ENCODE measurements at places on chromosomes 6 and 20. TPM values are rescaled to one million over a fixed set of nuclear protein-coding genes. Genes with fewer than 3 reads are reported as not detected.

DNA sequence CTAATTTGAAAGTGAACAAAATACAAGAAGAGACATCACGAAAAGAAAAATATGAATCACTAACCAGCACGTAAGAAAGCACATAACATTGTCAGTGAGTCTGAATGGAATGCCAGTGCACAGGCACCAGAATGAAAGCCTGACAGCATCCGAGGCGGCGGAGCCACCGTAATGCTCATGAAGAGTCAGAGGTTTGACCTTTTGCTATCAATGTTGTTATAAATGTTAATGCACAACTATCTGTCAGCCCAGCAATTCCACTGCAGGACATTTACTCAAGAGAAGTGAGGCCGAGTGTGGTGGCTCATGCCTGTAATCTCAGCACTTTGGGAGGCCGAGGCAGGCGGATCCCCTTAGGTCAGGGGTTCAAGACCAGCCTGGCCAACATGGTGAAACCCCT is 562.1 kb downstream of the PRKN start:
- no peaks in the 10 kb centered on the region for H3K27me3 ChIP-seq
- no peaks in the 10 kb centered on the region for H3K4me1 ChIP-seq
- no peak overlapping the region for H3K27ac ChIP-seq
- DNase-seq, result no peak
- H3K36me3 ChIP-seq, result no peaks in the 10 kb centered on the region
- H3K4me3 ChIP-seq, result no peak overlapping the region

DNA sequence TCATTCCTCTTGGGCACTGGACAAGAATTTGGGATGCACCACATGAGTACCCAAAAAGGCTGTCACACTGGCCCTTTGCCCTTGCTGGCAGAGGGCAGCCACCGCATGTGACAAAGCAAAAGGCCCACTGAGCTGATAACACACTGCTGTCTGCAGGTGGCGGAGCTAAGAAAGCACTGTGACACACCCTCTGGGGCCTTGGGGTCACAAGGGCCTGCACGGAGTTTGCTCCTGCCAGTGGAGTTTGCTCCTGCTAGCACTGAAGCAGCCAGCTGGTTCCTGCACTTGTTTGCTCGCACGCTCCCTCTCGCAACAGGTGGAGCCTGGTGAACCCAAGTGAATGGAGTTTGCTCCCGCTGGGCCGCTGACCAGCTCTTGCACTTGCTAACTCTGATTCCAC is 132.6 kb downstream of the LCA5 start:
- no peaks in the 10 kb centered on the region for H3K36me3 ChIP-seq
- H3K27ac ChIP-seq, result no peak overlapping the region
- no peaks in the 10 kb centered on the region for H3K27me3 ChIP-seq
- no peaks in the 10 kb centered on the region for H3K4me1 ChIP-seq
- no peak for DNase-seq

DNA sequence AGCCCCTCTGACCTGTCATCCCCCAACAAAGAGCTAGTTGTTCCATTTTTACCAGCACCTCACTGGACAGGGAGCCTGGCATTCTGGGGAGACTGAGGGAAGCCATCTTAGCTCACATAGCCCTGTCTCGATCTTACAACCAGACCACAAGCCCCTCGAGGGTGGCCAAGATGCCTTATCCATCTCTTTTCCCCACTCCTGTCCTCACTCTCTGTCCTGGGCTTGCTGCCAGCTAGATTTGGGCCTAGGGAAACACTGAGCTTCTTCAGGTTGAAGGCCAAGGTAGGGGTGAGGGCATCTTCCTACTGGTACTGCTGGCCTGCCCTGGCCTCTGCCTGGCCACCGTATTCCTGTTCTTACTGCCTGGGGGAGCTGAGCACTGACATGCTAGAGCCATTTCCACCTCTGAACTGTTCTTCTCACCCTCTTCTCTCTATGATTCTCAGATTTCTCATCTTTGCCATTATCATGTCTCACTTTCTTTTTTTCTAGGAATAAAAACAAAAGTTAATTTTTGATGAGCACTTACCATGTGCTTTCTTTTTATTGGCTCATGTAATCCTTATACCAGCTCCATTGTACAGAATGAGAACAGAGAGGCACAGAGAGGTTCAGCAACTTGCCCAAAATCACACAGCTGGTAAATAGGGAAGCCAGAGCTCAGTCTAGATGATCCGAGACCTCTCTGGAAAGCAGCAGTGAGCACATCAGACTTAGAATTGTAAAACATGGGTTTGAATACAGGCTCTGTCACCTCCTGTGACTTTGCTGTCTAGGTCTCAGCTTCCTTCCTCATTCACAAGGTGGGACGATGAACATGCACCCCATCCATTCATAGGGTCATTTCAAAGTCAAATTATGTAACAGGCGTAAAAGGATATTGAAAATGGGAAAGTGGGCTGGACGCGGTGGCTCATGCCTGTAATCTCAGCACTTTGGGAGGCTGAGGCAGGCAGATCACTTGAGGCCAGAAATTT is 28.7 kb downstream of the FGD2 start:
- H3K27me3 ChIP-seq, result no peaks in the 10 kb centered on the region
- no peaks in the 10 kb centered on the region for H3K36me3 ChIP-seq
- no peaks in the 10 kb centered on the region for H3K4me1 ChIP-seq
- no peak overlapping the region for H3K27ac ChIP-seq

DNA sequence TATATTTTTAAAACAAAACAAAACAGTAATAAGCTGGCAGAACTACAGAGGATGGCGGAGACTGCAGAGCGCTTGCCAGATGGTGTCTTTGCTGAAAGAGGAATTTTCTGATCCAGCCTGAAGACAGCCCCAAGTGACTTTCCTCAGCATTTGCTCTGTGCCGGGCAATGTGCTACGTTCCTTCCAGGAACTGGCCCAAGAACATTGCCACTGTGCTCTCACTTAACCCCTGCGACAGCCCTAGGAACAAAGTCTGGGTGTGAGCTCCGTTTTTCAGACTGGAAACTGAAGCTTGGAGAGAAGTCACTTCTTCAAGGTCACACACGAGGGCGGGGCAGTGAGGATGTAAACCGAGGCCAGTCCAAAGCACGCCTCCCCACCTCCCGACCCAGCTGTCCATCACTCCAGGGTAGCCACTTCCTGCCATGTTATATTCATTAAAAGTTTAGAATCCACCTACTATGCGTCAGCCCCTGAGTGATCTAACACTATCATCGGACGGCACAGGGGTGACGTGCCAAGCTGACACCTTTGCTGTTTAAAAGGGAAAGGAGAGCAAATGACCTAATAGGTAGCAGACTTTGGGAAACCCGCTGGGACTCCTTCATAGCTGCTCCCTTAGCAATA is 22.3 kb upstream of the BMP7 start:
- peaks cover 4% of the 10 kb centered on the region for H3K27me3 ChIP-seq
- H3K27ac ChIP-seq, result no peak overlapping the region
- no peak overlapping the region for H3K4me3 ChIP-seq
- H3K4me1 ChIP-seq, result no peaks in the 10 kb centered on the region
- no peak for DNase-seq

DNA sequence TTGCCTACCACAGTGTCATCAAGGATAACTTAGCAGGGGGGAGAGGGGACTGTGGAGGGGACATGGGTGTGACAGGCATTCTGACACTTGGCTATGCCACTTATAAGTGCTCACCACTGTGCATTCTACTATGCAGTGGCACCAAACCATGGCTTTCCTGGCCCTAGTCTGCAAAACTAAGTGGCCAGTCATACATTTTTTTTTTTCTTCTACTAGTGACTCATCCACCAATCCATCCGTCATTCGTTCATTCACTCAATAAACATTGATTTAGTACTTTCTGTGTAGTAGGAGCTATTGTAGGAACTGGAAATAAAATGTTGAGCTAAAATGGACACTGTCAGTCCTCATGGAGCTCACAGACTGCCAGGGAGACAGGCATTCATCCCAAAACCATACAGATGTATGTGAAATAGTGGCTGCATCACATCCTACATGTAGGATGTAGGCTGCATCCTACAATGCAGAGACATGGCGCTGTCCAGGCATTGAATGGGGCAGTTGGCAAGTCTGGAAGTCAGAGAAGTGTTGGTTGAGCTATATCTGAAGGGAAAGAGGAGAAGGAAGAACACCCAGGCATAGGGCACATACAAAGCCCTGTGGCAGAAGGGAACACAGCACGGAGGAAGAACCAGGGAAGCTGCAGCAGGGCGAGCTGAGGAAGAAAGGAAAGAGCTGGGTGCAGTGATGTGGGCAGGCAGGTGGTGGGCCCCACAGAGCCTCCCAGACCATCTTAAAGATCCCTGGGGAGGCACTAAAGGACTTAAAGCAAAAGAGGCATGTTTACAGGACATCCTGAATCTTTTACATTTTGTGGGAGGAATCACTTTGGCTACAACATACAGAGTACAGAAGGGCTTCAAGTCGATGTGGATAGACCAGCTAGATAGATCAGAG is 224.4 kb downstream of the UST start:
- H3K4me1 ChIP-seq, result no peaks in the 10 kb centered on the region
- no peaks in the 10 kb centered on the region for H3K27me3 ChIP-seq
- no peak for DNase-seq
- no peaks in the 10 kb centered on the region for H3K36me3 ChIP-seq
- H3K27ac ChIP-seq, result no peak overlapping the region

DNA sequence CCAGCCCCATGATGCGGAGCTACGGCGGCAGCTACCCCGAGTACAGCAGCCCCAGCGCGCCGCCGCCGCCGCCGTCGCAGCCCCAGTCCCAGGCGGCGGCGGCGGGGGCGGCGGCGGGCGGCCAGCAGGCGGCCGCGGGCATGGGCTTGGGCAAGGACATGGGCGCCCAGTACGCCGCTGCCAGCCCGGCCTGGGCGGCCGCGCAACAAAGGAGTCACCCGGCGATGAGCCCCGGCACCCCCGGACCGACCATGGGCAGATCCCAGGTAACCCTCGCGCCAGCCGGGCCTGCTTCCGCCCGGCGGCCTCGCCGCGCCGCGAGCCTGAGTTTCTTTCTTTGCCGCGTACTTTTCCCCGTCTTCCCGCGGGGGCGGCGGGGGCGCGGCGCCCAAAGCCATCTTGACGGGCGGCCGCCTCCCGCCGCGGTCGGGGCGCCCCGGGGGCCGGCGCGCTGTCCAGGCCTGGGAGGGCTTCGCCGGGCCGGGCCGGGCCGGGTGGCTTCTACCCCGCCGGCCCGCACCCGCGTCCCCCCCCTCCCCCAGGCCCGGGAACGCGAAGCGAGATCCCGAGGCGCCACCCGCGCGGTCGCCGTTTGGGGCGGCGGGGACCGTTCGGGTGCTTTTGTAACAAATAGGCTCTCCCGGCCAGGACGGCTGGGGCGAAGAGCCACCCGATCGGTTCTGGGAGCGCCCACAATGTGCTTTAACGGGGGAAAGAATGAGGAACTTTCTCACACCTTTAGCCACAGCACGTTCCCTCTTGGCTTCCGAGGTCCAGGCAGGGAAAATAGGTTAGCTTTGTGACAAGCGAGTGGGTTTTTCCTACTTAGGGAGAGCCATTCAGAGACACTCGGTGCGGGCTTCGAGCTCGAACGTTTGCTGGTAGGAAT is 2.3 kb downstream of the ARID1B start:
- H3K4me3 ChIP-seq, result peak overlapping the region; percentile 89
- no peak for DNase-seq
- H3K27ac ChIP-seq, result peak overlapping the region; percentile 94
- H3K4me1 ChIP-seq, result peaks cover 46% of the 10 kb centered on the region

- H3K36me3 ChIP-seq, result no peaks in the 10 kb centered on the region
- no peak for DNase-seq
- H3K4me3 ChIP-seq, result no peak overlapping the region
- no peaks in the 10 kb centered on the region for H3K27me3 ChIP-seq
These were observed 55.2 kb downstream of the HDDC2 start for GRCh38 chr6:125246566-125246965.

GRCh38 chr6:149053848-149054558 is 263.5 kb upstream of the TAB2 start:
- no peak overlapping the region for H3K4me3 ChIP-seq
- no peaks in the 10 kb centered on the region for H3K36me3 ChIP-seq
- no peaks in the 10 kb centered on the region for H3K27me3 ChIP-seq
- DNase-seq, result no peak
- peaks cover 4% of the 10 kb centered on the region for H3K4me1 ChIP-seq
- H3K27ac ChIP-seq, result no peak overlapping the region

DNA sequence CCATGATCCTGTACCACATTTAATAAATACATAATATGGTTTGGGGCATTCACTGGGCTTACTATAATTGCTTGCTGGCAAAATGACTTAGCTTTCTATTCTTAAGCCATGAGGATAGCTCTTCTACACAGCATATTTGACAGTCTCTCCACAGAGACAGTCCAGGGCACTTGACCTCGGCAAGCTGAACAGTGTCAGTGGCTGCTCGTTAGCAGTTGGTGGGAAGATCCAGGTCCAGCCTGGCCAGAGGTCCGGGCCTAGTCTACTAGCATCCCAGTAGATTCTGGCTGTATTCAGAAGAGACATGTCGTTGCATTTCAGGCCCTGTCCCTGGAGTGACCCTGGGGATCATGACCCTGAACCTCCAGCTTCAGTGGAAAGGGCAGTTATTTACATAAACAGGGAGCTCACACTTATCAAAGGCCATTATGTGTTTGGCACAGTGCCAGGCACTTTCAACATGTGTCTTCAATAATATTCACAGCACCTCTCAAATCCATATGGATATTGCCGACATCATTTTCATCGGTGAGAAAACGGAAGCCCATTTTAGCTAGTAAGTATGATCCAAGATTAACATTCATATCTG is 139.0 kb downstream of the IMPG1 start:
- H3K36me3 ChIP-seq, result no peaks in the 10 kb centered on the region
- H3K4me1 ChIP-seq, result peaks cover 18% of the 10 kb centered on the region
- DNase-seq, result no peak

The RNF144B gene
- 24.3 TPM for total RNA-seq

GRCh38 chr20:8385247-8385646 is 253.2 kb downstream of the PLCB1 start:
- H3K36me3 ChIP-seq, result no peaks in the 10 kb centered on the region
- H3K27me3 ChIP-seq, result no peaks in the 10 kb centered on the region
- H3K27ac ChIP-seq, result no peak overlapping the region
- no peak for DNase-seq
- H3K4me1 ChIP-seq, result peaks cover 7% of the 10 kb centered on the region

GRCh38 chr6:28353356-28353755 is 3.6 kb downstream of the ZKSCAN3 start:
- no peaks in the 10 kb centered on the region for H3K27me3 ChIP-seq
- H3K27ac ChIP-seq, result no peak overlapping the region
- H3K4me3 ChIP-seq, result no peak overlapping the region
- H3K4me1 ChIP-seq, result peaks cover 20% of the 10 kb centered on the region

The BEND6 gene
- 0.21 TPM for total RNA-seq

The TENT5A gene
- 40.5 TPM for total RNA-seq

GRCh38 chr6:12748815-12749521 is 32.4 kb downstream of the PHACTR1 start:
- no peaks in the 10 kb centered on the region for H3K36me3 ChIP-seq
- no peak overlapping the region for H3K27ac ChIP-seq
- DNase-seq, result no peak
- H3K27me3 ChIP-seq, result no peaks in the 10 kb centered on the region
- no peak overlapping the region for H3K4me3 ChIP-seq

GRCh38 chr6:6230286-6230685 is 90.2 kb downstream of the F13A1 start:
- H3K4me3 ChIP-seq, result no peak overlapping the region
- H3K36me3 ChIP-seq, result no peaks in the 10 kb centered on the region
- no peaks in the 10 kb centered on the region for H3K4me1 ChIP-seq
- no peak for DNase-seq
- H3K27ac ChIP-seq, result no peak overlapping the region

GRCh38 chr6:107976155-107976783 is 18.3 kb upstream of the SEC63 start:
- H3K4me1 ChIP-seq, result no peaks in the 10 kb centered on the region
- no peaks in the 10 kb centered on the region for H3K27me3 ChIP-seq
- H3K36me3 ChIP-seq, result no peaks in the 10 kb centered on the region
- H3K27ac ChIP-seq, result no peak overlapping the region
- no peak for DNase-seq

The TFAP2B gene
- 2.5 TPM for total RNA-seq

- DNase-seq, result no peak
- no peak overlapping the region for H3K27ac ChIP-seq
- H3K27me3 ChIP-seq, result no peaks in the 10 kb centered on the region
- no peak overlapping the region for H3K4me3 ChIP-seq
- peaks cover 6% of the 10 kb centered on the region for H3K4me1 ChIP-seq
These were observed 266.9 kb upstream of the CITED2 start for GRCh38 chr6:139641376-139641775.

Measured in thoracic aorta (tissue), 2 donors.